ENCODE measurements at places on chromosomes 4 and X.

GRCh38 chr4:1202526-1203011 lies 30.2 kb upstream of the SPON2 start:
- DNase-seq, result no peak

DNA sequence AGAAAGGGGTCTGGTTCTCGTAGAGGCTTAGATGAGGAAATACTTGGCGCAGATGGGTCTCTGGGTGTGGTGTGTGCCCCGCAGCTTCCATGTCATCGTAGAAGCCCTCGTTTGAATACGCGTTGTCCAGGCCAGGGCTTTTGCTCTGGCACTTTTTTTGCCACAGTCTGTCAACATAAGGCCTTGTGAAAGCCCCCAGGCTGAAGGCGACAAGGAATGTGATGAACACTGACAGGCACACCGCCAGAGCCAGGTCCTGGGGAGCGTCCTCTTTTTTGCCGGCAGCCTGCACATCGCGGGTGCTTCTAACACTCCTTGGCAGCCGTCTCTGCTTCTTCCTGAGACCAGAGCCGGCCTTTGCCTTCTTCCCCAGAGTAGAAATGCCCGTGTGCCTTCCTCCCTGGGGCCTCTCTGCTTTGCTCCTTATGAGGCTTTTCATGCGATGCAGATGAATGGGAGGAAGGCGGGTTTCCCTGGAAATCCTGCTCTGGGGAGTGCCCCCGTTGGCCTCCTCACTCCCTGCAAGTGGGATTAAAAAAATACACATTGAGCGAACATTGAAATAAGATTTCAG lies 24.4 kb downstream of the LRRC66 start:
- DNase-seq, result no peak

DNA sequence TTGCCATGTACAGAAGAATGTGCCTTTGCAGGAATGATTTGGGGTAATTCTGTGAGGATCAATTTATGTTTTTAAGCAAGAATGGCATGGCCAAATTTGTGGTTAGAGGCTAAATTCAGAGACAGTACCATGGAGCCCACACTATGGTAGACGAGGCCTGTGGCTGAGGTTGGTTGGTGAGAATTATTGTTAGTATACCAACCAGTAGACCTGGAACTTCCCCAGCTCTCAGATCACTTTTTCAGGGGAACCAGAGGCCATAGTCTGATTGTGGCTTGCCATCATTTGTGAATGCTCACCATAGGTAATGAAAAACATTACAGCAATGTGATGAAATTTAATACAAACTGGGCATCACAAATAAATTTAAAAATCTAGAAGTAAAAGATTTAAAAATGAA lies 56.3 kb downstream of the SHISA3 start:
- DNase-seq, result no peak

DNA sequence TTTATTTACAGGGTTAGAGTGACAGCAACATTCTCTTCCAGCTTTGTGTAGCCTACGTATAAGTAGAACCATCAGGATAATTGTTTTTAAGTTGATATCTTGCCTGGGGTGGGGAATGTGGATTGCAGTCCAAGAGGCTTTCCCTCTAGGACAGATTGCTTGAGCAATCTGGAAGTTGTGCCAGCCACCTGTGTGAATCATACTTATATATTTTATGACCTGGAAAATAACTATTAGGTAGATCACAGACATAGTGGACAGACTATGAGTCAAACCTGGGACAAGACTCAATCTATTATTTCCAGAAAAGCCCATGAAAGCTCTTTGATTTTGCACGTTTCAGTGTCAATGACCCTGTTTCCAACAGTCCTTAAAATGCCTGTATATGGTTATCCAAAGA lies 98.9 kb downstream of the TLL1 start:
- DNase-seq, result no peak

GRCh38 chr4:175540151-175540550 lies 271.9 kb downstream of the GPM6A start:
- DNase-seq, result no peak

DNA sequence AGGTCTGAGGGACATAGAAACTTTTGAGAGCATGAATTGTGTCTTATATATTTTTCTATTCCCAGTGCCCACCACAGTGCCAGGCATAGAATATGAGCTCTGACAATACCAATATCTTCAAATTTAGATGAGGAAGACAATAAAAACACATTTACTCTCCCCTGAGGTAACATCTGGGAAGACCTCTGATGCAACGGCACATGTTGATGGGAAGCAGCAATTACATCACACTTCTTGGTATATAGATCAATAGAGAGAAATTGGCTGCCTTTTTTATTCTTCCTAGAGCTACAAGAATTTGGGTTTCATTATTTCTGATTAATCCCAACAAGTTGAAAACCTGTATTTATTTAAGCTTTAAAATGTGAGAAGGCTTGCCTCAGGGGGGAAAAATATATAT lies 67.4 kb upstream of the SMAD1 start:
- no peak for DNase-seq

- DNase-seq, result no peak
Observed at GRCh38 chr4:183960046-183960420, 54.9 kb downstream of the STOX2 start.

DNA sequence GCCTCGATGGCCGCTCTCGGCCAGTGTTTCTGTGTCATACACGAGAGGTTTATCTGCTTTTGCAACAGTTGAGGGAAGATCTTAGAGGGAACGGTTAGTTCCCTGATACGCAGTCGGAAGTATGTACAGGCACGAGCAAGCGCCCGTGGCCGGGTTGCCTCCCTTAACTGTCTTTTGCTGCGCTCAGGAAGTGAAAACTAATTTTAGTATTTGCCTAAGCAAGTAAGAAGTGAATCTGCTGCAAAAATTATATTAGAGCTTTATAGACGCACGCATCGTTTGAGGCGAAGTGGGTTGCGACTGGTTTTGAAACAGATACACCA lies 695 bp downstream of the MTM1 start:
- DNase-seq, result no peak

GRCh38 chr4:86019906-86020305 lies 339.9 kb downstream of the MAPK10 start:
- DNase-seq, result no peak

DNA sequence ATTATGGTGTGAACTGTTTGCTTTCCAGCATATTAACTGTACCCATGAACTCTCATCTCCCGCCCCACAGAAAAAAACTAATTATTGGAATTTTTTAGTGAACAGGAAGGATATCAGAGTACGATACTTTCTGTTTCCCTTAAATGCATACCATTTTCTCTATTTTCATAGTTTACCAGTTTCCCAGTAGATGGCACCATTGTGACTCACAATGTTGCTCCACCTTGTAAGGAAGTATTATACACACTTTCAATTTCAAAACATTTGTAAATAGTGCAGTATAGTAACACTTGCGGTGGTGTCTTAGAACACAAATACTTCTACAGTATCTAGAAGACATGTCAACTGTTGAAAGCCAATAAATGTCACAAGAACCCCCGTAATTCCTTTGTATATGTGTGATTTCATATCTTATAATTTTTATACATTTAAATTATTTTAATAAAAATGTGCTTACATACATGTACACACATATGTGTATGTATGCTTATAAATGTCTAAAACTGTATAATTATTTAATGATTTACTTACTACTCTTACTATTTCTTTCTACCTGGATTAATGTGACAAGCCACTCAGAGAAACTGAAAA lies 167.3 kb downstream of the SLIT2 start:
- DNase-seq, result no peak

DNA sequence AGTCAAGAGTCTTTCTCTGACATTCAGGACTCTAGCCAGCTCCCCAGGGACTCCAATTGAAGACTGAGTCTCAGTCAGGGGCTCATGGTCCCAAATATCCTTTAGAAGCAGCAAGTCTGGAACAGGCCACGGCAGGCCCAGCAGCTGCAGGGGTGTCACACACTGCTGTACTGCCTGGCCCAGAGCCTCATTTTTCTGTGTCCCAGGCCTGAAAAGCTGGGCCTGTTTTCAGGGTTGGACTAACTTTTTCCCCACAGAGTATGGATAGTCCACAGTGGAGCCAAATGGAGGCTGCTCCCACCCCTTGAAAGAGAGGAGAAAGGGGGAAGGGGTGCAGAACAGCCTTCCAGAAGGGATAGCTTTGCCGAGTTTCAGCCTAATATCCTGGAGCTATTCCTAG lies 146.8 kb upstream of the NALF2 start:
- DNase-seq, result no peak

GRCh38 chr4:168549143-168549542 lies 52.3 kb downstream of the PALLD start:
- DNase-seq, result no peak

- no peak for DNase-seq
Observed at GRCh38 chr4:12359420-12359819, 930.7 kb upstream of the HS3ST1 start.

DNA sequence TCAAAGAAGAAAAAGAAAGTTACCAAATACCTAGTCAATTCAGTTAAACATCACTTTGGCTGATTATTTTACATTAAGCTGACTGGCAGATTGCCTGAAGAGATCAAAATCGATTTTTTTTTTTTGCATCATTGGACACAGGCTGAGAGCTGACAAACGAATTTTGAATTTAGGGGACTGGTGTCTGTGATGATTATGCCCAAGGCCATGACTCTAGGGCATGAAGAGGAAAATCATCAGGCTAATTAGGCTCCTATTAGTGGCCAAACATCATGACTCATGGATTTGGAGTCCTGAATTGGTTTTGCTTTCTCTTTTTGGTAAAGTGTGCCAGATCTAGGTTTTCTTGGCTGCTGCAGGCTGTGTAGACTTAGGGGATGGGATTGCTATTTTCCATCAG lies 829.3 kb upstream of the LCORL start:
- DNase-seq, result no peak

All from stimulated activated CD4-positive, alpha-beta T cell treated with anti-CD3 and anti-CD28 coated beads, Interleukin-12 subunit alpha, Interleukin-12 subunit beta, amount 100 ng/mL, for 4 hours (primary cell).